Stimulated activated CD4-positive, alpha-beta T cell treated with anti-CD3 and anti-CD28 coated beads, Interleukin-4, amount 100 ng/mL, for 48 hours (primary cell): ENCODE measurements at places on chromosomes 3 and 15.

DNA sequence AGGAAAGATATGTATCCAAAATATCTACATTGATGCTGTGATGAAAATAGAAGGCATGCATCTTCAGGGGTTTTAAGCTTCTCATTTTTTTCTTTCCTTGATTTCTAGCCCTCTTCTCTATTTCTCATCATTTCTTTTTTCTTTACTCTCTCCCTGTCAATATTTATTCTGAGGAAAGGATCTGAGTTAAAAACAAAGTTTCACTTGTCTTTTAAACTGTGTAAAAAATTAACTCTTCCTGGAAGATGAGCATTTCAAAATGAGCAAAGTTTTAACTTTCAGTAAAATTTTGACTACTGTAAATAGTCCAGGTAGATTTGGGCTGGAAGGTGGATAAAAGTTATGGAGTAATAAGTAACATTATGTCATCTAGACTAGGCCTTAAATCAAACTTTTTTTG, 500.2 kb upstream of the GBE1 start:
- no peak for DNase-seq

GRCh38 chr15:70451821-70452653, 311.3 kb downstream of the UACA start:
- DNase-seq = peak; percentile 20

- DNase-seq = no peak
Observed at GRCh38 chr3:33491721-33492120, 51.5 kb upstream of the UBP1 start.

DNA sequence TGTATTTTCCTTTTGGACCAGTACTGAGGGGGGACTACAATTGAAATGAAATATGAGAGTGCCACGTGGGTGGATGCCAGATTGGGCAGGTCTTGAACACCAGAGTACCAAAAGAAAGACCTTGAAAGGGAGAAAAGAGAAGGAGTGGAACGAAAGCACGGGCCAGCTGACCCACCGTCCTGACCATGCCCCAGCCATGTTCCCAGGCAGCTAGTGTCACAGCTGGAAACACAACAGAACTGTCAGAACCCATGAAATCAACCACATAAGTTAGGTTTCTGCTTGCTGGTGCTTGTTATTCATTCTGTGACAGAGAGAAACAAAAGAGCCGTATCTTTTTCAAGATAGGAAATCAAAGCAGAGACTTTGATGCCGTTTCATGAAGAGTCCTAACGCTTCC, 268.8 kb downstream of the MEX3B start:
- DNase-seq = no peak

DNA sequence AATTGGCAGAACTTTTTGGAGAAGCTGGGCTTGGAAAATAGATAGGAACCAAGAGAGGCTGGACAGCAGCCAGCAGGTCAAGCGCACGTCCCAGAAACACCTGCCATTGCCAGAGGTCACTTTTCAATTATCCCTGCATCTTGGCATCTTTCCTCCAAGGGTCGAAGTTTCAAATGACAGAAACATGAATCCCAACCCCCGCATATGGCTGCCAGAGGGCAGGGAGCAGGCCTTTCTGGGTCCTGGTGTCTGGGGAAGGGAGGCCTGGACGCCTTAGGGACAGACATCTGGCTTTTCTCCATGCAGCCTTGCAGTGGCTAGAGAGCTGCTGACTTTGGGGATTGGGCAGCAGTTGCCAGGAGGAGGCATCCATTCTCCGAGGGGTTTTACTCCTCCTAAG, 164.5 kb upstream of the TPM1 start:
- no peak for DNase-seq

DNA sequence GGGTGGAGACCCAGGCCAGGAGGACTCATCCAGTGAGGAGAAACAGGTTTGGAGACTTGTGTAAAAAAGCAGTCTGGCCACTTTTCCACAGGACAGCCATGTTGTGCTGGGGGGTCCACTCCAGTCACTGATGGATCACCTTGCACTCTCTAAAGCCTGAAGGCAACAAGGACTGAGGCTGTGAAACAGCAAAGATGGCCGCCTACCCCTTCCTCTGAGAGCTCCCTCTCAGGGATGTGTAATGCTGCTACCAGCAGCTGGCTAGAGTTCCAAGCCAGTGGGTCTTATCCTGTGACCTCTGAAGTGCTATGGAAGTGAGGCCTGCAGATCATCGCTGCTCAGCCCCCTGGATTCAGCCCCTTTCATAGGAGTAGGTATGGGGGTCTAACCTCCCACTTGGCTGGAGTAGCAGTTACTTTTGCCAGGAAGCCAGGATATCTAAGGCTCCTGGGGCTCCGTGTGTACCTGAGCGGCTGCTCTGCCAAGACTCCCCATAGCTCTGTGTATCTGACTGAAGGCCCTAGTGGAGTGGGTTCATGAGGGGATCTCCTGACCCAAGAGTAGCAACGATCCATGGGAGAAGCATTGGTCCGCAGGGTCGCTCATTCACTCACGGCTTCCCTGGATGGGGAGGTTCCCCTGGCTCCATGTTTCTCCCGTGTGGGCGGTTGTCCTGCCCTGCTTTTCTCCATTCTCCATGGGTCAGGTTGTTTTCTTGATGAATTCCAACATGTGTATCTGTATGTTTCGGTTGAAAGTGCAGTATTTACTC, 69.9 kb upstream of the TNFSF10 start:
- no peak for DNase-seq

GRCh38 chr15:48375767-48376166, 44.5 kb downstream of the DUT start:
- no peak for DNase-seq

GRCh38 chr3:28791713-28792255, 443.2 kb upstream of the AZI2 start:
- DNase-seq = no peak

DNA sequence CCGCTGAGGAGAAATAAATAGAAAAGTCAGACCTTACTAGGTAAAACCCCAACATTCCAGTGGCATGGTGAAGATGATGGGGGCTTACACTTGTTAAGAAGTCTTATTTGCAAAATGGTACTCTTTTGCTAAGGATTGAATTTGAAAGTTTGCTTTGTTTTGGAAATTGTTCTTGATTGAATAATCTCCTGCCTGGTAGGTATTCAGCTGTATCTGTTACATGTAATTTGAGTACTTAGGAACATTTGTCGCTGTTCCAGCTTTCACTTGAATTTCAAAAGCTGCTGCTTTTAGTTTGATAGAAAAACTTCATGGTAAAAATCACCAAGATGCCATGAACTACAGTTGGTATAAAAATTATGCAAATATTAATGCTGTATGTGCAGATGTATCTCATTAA, 44.6 kb downstream of the TFG start:
- no peak for DNase-seq

GRCh38 chr15:38818157-38818790, 253.7 kb upstream of the RASGRP1 start:
- no peak for DNase-seq

GRCh38 chr15:89826671-89827655, 12.3 kb upstream of the ANPEP start:
- DNase-seq = no peak

- DNase-seq = no peak
Observed at GRCh38 chr15:42401544-42402454, 42.5 kb downstream of the CAPN3 start.

GRCh38 chr3:178137831-178138230, 398.4 kb upstream of the KCNMB2 start:
- no peak for DNase-seq

- DNase-seq = no peak
Observed at GRCh38 chr15:77030048-77030927, 35.4 kb downstream of the PSTPIP1 start.

DNA sequence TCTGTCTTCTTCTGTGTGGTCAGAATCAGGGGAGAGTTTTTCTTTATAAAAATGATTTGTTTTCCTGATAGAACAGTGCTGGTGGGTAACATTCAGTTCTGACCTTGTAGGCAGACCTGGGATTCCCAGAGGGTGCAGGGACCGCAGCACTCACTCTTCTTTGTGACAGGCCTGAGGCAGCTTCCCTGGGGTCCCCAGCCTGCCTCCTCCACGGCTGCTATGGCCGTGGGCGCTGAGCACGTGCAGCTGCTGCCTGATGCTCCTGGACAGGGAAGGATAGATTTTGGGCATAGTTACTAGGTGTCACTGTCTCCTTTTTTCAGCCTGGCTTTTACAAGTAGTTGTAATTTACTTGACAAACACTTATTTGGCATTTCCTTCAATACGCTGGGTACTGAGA, 39.1 kb downstream of the CACNA1D start:
- DNase-seq = no peak

- no peak for DNase-seq
Observed at GRCh38 chr3:189275852-189276251, 104.1 kb downstream of the TPRG1 start.

- DNase-seq = no peak
Observed at GRCh38 chr15:63418811-63419210, 37.2 kb upstream of the CA12 start.

DNA sequence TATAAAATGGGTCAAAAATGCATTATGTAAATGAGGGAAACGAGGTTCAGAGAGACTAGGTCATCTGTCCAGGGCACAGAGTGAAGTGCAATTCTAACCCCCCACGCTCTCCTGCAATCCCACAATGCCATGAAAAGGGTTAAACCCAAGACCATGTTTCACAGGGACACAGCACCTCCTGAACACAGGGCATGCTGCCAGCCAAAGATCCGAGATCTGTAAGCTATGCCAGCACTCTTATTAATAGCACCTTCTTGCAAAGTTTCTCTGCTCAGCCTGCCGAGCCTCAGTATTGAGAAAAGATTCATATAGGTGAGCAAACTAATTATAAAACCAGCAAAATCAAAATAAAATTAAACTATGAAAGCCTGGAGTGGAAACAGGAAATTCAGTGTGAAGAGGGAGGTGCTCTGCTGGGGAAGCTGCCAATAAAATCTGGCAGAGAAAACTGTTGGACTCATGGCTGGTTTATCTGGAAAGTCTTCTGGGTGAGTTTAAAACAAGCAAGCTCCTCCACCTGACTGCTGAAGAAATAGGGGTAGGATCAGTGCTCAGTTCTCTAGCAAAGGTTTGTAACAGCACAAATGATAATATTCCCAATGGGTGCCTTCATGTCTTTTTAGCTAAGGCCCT, 50.3 kb downstream of the LRIG1 start:
- DNase-seq = no peak

- no peak for DNase-seq
Observed at GRCh38 chr15:77817434-77817833, 184.7 kb upstream of the LINGO1 start.
